ENCODE measurements at places on chromosomes 6 and 20.

DNA sequence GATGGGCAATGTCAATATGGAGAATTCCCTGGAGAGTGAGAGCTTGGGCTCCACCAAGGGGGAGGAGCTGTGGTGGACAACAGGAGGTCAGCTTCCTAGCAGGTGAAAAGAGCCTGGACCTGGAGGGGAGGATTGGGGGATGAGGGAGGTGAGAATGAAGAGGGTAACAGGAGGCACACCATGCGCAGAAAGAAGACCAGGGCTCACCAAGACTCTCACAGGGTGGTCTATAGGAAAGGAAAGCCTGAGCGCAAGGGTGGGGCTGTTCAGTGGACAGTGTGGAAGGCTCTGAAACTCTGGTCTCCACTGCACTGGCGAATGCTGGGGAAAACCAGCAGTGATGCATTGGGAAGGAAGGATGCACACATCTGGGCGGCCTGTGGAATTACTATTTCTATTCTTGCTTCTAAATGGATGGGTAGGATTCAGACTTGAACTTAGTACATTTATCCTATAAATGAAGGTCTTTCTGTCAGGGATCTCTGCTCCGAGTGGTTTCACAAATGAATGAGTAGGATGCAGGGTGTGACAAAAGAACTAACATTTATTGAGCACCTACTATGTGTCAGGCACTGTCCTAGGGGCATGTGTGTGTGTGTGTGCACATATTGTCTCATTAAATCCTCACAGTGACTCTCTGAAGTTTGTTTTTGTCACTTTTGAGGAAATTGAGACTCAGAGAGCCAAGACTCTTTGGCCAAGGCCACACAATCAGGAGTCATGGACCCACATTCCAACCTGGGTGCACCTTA, 152.7 kb downstream of the CD83 start:
- DNase-seq: no peak

GRCh38 chr6:91142154-91142553, 555.3 kb upstream of the MAP3K7 start:
- no peak for DNase-seq

GRCh38 chr6:24205020-24205492, 79.0 kb downstream of the NRSN1 start:
- DNase-seq: no peak

DNA sequence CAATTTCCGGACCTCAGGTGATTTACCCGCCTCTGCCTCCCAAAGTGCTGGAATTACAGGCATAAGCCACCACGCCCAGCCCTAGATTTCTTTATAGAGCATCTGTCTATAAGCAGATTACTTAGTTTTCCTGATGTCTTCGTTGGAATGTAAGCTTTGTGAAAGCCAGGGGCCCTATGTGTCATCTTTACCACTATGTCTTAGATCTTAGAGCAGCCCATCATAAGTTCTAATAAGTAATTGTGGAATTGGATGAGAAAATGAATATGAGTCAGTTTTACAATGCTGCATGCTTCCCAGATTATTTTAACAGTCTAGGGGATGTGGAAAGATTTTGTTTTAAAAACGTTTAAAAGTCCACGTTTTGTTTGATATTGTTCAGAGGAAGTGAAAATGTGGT, 9.1 kb upstream of the ZBTB2 start:
- DNase-seq: no peak

DNA sequence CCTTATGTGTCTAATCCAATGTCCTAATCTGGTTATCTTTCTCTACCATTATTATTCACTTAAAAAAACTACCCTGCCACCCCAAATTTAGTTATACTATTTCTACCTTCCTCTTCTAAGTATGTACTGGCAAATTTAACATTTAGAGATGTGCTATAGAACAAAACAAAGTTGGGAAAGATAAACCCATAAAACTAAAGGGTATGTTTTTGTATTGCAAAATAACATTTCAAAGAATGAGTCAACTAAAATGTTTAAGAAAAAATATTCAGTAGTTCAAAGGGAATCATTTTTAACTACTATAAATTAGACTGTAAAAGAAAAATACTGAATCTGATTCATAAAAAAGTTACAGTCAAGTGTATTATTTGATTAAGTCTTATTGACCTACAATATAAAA, 103.0 kb downstream of the LMBRD1 start:
- DNase-seq: no peak

- DNase-seq: no peak
Observed at GRCh38 chr6:48389146-48390043, 278.4 kb upstream of the PTCHD4 start.

- no peak for DNase-seq
Observed at GRCh38 chr6:119353696-119354095, 4.1 kb upstream of the MAN1A1 start.

- DNase-seq: no peak
Observed at GRCh38 chr6:41791984-41792383, 4.5 kb downstream of the TOMM6 start.

- no peak for DNase-seq
Observed at GRCh38 chr6:81768150-81768942, 15.9 kb upstream of the TENT5A start.

DNA sequence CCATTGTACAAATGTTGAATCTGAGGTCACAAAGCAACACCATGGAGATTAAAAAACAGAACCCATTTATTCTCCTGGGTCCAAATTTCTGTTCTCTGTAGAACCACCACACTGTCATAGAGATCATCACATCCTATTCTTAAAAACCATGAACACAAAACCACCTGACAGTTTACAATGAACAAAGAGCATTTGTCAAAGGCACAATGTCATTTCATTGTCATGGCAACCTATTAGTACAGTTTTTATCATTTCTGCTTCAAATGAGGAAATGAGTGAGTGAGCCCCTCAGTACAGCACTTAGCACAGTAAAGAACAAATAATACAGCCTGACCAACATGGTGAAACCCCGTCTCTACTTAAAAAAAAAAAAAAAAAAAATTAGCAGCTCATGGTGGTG, 23.1 kb upstream of the LAMP5 start:
- DNase-seq: no peak

DNA sequence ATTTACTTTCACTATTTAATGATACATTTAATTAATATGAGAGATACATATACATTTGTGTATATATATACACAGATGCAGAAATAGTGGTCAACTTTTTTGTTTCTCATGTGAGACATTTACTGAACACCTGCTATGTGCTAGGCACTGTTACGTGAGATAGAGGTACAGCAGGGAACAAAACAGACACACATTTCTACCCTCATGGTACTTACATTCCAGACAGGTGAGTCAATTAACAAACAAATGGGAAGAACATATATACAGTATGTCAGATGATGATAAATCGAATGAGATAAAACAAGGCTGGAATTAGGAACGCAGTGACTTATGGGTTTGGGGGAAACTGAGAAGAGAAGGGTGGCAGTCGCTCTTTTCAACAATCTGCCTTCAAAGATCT, 5.1 kb downstream of the TFB1M start:
- DNase-seq: no peak

DNA sequence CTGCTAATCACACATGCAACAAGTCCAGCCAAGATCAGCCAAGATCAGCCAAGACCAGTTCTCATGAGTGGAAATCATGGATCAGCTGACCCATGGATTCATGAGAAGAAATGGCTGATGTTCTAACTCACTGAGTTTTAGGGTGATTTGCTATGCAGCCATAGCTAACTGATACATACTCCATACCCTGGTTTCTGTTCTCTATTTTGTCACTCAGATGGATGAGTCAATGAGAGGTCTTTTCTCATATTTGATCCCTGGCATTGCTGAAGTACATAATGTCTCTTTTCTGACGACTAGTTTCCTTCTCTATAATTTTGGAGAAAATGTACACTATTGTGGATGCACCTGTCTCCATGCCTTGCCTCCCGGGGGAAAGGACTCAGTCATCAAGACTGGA, 118.4 kb upstream of the LY86 start:
- DNase-seq: no peak

DNA sequence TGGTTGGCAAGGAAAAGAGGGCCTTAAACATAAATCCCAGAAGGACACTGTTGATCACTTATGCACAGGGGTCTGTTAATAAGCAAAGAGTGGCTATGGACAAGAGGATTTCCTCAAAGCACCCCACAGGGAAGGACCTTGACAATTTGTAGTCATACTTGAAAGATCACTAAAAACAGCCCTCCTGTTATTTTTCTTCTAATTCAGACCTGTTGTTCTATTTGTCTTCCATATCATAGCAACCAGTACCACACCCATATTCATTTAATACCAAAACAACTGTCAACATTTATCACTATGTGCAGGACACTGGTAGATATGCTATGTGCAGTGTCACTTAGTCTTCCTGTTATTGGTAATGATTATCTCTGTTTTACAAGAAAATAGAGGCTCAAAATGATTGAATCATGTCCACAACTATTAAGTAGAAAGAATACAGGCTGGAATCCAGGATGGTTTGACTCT, 3.2 kb upstream of the DYNLRB1 start:
- DNase-seq: no peak

DNA sequence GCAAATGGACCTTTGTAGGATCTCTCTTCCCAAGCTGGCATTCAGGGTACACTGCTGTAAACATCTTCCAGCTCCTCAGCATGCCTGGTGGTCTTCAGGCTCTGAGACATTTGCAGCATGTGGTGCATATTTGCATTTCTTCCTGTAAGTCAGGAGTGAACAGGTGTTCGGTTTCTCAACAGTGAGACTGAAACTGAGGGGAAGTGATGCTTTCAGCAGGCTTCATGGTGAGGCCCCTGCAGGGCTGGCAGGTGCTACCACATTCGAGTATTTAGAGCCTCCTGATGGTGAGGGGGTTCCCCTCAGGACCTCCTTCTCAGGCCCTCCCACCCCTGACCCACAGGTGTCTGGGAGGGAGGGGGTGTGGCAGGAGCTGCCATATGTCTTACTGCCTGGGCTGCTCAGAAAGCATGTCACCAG, 15.1 kb downstream of the MYBL2 start:
- DNase-seq: no peak

GRCh38 chr20:46928580-46929132, 34.0 kb downstream of the EYA2 start:
- no peak for DNase-seq

DNA sequence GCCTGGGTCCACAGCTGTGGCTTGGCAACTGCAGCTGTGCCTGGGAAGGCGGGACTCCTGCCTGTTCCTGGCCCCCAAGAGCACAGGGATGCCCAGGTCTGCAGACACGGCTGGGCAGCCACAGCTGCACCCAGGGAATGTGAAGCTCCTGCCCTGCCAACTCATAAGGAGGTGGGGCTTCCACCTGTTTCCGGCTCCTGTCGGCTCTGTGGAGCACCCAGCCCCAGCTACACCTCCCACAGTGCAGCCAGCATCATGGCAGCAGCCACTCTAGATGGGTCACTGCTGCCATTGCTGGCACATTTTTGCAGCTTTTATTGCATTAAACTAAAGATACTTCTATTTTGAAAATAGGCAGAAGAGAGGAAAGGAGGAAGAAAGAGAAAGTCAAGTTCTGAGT, 207.9 kb downstream of the SAMD5 start:
- DNase-seq: no peak

DNA sequence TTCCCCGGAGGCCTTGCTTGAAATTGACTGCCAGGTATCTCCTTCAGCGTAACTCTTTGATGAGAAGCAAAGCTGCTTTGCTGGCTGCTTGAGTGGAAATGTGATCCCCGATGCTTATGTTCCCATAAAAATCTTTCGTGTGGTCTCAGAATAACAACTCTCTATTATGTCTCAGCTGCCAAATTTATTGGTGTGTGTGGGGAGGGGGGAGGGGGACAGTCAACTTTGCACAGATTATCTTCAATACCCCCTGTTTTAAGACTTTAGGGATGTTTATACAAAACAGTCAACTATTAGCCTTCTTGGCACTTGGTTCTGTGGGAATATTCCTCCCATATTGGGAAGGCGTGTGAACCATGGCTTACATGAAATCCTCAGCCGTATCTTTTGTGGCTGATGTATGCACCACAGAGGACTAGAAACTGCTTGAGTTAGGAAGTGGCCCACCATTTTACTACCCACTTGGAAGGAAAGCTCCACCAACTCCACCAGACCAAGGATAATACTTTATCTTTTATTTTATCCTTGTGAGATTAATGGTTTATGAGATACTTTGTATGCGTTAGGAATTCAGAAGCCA, 101.5 kb upstream of the SLC24A3 start:
- DNase-seq: no peak

GRCh38 chr20:23295934-23296333, 54.7 kb upstream of the NXT1 start:
- DNase-seq: no peak

DNA sequence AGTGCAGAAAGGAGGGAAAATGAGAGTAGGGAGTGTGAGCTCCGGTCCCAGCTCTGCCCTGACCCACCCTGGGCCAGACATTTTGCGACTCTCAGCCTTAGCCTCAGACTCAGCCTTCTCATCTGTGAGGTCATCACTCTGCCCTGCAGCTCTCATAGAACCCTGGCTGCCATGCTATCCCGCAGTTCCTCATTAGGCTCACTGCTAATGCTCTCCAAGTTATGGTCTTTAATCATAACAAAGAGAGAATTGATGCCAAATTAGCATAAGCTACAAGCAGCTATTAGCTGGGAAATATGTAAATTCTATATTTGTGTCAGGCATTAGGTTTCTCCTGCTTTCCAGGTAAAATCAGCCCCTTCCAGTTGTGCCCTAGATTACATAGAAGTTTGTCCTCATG, 46.5 kb upstream of the MLN start:
- DNase-seq: no peak

DNA sequence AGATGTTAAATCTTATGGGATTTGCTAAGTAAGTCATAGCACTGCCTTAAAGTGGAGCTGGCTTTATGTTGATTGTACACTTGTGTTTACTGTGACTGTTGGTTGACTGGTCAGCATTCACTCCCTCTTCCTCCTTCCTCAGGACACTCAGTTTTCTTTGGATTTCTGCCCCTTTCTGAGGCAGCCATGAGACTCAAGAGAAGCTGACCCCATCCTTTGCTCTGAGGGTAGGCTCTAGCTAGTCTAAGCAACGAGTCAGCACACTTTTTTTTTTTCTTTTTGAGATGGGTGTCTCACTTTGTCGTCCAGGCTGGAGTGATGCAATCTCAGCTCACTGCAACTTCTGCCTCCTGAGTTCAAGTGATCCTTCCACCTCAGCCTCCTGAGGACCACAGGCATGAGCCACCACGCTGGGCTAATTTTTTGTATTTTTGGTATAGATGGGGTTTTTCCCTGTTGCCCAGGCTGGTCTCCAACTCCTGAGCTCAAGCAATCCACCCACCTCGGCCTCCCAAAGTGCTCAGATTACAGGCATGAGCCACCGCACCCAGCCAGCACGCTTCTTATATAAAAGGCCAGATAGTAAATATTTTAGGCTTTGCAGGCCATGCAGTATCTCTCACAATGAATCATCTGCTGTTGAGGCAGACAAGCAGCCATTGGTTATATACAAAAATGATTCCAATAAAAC, 191.4 kb downstream of the NFATC2 start:
- DNase-seq: no peak

GRCh38 chr6:1736346-1737105, 126.8 kb downstream of the FOXC1 start:
- no peak for DNase-seq

GRCh38 chr6:167416676-167417430, 92.0 kb downstream of the TTLL2 start:
- DNase-seq: no peak

- DNase-seq: no peak
Observed at GRCh38 chr6:79782792-79783580, 151.9 kb downstream of the SH3BGRL2 start.

- DNase-seq: no peak
Observed at GRCh38 chr6:33505548-33506370, 51.4 kb downstream of the ZBTB9 start.

GRCh38 chr6:149907317-149907716, 9.4 kb upstream of the RAET1E start:
- no peak for DNase-seq

- no peak for DNase-seq
Observed at GRCh38 chr6:54646951-54647664, 199.5 kb upstream of the FAM83B start.

- DNase-seq: no peak
Observed at GRCh38 chr20:35947489-35947888, 6.8 kb downstream of the SCAND1 start.
